ENCODE measurements at places on chromosomes 16 and 17.

GRCh38 chr17:57689254-57689653, 55.8 kb downstream of the CCDC182 start:
- DNase-seq = no peak

- no peak for DNase-seq
These were observed 185.1 kb downstream of the CDK5R1 start for GRCh38 chr17:32671896-32672295.

DNA sequence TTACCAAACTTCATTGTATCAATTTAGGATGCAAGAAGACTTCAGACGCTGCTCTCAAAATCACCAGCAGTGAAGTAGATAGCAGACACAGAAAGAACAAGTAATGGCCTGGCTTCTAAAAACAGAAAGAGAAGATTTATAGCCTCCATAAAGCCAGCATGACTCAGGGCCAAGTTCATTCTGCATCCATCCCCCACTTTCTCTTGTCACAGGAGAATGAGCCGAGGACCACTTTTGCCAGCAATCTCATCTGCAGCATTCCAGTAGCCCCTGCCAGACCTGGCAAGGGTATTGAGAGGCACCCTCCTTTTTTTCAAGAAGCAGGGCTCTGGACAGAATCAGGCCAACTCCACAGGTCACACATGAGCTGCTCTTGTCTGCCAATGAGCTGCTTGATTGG, 355.4 kb upstream of the SOX9 start:
- DNase-seq = no peak

DNA sequence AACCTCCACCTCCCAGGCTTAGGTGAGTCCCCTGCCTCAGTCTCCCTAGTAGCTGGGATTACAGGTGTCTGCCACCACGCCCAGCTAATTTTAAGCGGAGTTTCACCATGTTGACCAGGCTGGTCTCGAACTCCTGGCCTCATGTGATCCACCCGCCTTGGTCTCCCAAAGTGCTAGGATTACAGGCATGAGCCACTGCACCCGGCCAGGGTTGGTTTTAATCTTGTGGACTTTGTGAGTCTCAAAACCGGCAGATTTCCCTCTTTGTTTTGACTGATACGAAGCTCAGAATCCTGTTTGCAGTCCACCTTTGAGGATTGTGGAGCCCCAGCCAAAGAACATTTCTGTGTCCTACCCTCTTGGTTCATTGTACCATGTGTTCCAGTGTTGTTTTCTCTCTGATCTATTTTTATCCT, 16.4 kb upstream of the CPSF4L start:
- DNase-seq = peak; percentile 67

- DNase-seq = no peak
These were observed 131.9 kb downstream of the MSI2 start for GRCh38 chr17:57388131-57388725.

DNA sequence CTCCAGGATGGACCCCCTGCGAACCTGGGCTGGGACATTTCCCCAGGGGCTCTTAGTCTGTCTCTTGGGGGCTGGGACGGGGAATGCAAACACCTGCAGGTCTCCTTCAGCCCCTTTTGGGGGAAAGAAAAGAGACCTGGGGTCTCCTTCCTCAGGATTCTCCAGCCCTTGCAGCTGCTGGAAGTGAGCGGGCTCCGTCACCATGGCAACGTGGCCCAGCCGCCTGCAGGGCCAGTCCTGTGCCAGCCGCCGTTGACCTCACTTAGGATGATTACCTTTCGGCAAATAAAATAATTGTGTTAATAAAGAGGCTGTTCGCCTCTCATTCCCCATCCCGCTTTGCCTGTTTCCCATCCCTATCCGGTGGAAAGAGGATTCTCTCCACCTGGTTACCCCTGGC, 25.7 kb downstream of the MRM1 start:
- DNase-seq = no peak

DNA sequence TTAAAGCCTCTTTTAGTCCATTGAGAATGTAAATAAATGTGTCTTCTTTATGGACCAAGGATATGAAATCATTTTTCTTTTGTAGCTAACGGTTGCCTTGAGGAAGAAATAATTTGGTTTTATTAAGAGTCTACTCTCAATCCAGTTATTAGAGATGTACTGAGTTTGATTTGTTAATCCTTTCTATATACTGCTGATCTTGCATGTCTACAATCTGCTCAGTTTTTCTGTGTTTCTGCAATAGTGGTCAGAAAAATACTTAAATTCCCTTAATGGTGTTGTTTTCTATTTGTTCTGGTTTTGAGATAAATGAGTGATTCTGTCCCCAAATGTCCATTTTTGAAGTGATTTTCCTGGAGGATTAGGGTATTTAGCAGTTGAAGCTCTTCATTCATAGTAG, 54.9 kb downstream of the CYLD start:
- DNase-seq = no peak

- peak; percentile 42 for DNase-seq
These were observed 5.8 kb downstream of the NEUROD2 start for GRCh38 chr17:39601758-39602532.

DNA sequence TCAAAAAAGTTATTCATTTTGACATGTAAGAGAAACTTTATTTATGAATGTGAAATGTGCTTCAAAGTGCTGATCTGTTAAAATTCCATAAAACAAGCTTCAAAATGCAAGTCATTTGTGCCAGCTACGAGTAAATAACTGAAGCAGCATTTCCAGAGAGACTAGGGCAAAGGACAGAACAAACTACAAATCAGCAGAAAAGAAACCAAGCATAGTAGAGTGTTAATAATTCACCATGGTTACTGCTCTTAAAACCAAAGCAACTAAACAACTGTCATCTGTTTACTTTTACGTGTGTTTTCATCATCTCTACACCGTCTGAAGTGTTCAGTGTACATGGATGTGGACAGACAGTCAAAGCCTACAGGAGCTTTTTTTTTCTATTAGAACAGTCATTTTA, 1.6 kb upstream of the ASPA start:
- DNase-seq = no peak

GRCh38 chr16:2081201-2082084, 33.7 kb downstream of the TSC2 start:
- peak; percentile 19 for DNase-seq

GRCh38 chr17:40541873-40542557, 23.3 kb downstream of the CCR7 start:
- DNase-seq = no peak

- no peak for DNase-seq
These were observed 10.3 kb upstream of the CEP20 start for GRCh38 chr16:15898654-15899053.

- DNase-seq = no peak
These were observed 81.6 kb upstream of the CDC42EP4 start for GRCh38 chr17:73393381-73393780.

GRCh38 chr16:20946015-20946629, 45.6 kb downstream of the LYRM1 start:
- no peak for DNase-seq

DNA sequence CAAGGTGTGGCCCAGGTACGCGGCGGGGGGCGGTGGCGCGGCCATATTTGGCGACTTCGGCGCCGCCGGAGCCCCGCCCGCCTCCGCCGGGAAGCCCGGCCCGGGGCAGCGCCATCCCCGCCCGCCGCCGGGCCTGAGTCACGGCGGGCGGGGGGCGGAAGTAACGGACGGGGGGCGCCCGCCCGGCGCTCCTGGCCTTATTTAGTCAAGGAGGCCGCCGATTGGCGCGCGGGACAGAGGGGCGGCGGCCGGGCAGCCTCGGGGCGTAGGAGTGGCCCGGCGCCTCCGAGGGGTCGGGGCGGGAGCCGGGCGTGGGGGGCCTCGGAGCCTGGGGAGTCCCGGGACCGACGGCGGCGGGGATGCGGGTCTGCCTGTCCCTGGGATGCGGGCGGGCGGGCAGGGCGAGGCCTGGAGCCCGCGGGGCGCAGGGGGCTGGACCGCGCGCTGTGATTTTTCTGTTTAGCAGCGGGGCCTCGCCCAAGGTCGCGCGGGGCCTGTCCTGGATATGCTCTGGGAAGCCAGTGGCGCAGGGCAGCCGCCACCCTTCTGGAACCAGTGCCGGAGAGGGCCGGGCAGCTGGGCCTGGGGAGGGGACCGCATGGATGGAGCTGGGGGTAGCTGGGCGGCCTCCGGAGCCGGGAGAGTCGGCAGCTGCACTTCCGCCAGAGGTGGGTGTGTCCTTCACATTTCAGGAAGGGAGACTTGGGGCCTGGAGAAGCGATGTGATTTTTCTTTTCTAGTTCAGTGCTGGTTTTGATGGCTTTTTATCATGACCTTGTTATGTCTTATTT, 2.3 kb upstream of the ACTG1 start:
- peak; percentile 56 for DNase-seq

GRCh38 chr17:76810956-76811355, 57.2 kb upstream of the MGAT5B start:
- no peak for DNase-seq

DNA sequence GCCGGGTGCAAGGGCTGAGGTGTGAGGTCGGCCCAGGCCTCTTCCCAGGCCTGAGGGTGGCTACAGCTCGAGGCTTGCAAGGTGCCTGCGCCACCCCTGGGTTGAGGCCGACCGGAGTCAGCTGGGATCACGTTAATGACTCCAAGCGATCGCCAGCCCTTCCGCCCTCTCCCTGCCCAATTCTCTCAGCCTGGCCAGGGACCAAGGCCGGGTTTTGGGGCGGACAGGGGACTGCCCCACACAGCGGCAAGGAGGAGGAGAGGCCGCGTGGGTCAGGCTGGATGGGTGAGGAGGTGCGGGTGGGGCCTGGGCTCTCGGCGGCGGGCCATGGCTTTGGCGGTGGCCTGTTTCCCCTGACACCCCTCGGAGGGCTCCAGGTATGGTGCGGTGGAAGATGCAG, 3.2 kb upstream of the WDR24 start:
- no peak for DNase-seq

Data from cerebellum (tissue), 4 donors.